ENCODE measurements at places on chromosomes 11 and 22.
A peak's percentile ranks its signal among the peaks of the same experiment; 100 is the strongest.

DNA sequence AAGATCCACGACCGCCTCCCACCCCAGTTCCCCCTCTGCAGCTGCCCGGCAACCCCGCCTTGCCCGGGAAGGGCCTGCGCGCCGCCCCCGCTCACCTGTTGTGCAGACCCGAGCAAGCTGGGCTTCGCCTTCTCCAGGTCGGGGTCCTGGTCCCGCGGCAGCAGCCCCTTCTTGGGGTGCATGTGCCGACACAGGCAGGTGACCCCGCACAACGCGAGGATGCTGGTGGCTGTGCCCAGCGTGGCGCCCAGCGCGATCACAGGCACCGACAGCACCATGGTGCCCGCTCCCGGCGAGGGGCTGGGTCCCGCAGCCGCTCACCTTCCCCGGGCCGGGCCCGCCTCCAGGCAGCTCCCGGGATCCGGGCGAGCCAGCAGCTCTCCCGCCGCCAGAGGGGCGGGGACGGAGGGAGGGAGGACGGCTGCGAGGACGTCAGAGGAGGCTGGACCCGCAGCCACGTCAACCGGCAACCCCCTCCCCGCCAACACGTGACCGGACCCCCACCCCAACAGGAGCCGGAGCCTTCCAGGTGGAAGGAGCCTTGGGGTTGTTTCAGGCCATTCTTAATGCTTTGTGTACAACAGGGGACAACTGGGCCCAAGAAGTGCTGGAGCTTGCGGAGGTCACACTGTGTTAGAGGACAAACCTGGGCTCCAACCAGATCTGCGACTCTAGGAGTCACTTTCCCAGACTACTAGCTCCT lies at the start of gene SYT13:
Gene SYT13 (minus strand): TSS at position 412 of the 703 bp plus-strand sequence. CDS start 134 bp downstream, at position 278.
- DNase-seq, result peak; percentile 79

GRCh38 chr11:102724904-102725500 lies at the start of gene MMP8:
Gene MMP8, minus strand, starts transcription at chr11:102724954. Its CDS starts 99 bp downstream, at chr11:102724855.
- DNase-seq, result no peak

DNA sequence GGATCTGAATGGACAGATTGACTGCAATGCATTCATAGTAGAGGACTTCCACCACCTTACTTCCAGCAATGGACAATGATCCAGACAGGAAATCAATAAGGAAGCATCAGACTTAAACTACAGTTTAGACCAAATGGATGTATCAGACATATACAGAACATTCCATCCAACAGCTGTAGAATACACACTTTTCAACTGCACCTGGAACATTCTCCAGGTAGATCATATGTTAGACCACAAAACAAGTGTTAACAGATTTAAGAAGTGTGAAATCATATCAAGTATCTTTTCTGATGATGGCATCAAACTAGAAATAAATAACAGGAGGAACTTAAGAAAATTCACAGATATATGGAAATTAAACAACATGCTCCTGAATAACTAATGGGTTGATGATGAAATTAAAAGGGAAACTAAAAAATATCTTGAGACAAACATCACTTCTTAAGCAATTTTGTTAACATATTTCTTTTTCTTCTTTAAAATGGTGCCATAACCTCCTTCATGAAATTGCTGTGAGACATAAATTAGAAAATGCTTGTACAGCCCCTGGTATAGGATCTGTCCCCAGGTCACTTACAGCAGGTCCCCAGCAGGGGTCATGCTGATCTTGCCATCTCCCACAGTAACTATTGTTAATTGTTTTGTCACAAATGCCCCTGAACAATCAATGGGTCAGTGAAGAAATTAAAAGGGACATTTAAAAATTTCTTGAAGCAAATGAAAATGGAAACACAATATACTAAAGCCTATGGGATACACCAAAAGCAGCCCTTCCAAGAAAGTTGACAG lies 100.0 kb upstream of the OR4B1 start:
- DNase-seq, result no peak

- DNase-seq, result no peak
These were observed 26.6 kb upstream of the L3MBTL2 start for GRCh38 chr22:41178425-41178975.

DNA sequence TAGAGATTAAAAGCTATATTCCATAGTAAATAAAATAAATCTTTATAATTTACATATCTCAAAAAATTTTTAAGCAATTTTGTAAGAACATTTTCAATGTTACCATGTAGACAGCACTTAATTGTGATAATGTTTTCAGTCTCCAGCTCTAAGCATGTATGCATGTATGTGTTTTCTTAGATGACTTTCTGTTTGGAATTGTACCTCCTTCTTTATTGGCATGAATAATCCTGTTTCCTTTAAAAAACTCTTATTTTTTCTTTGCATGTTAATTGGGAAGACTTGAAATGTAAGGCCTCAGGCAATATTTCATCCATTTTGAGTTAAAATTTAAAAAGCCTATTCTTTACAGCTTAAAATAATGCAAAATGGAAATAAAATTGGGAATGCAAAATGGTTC lies 2.0 kb upstream of the OR2AG1 start:
- no peak for DNase-seq

- no peak for DNase-seq
These were observed 6.4 kb upstream of the HTATIP2 start for GRCh38 chr11:20357150-20357549.

GRCh38 chr11:10291801-10292638 lies 2.0 kb downstream of the SBF2 start:
- DNase-seq, result no peak

GRCh38 chr11:66081505-66081904 lies 11.4 kb downstream of the PACS1 start:
- no peak for DNase-seq

- no peak for DNase-seq
These were observed 130.5 kb downstream of the FAM76B start for GRCh38 chr11:95659088-95659487.

DNA sequence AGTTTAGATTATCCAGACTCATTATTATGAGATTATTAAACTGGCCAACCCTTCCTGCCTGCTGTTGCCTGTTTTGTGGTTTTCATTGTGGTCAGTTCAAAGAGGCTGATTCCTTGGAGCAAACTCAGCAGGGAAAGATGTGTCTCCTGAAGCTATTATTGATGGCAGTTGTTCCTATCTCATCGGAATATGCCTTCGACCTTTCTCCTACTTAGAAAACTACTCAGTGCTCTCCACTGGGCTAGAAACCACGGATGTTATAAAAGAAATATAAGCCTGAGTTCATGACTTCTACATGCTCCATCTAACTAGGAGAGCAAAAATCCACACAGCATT lies 80.2 kb upstream of the NAV2 start:
- DNase-seq, result no peak

DNA sequence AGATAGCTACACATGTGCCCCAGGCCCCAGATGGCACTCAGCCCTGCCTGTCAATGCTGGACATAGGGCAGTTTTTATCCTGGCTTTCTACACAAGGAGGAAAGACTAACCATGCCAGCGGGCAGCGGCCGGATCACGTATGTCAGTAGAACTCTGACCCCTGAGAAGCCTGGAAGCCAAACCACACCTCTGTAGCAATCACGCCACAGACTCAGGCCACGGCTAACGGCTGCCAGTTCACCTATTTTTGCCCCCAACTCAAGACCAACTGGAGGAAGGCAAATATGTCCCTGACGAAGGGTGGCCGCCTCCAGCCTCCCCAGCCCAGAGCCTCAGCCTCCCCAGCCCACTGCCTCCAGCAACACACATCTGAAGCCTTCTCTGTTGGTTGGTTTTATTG lies 7.2 kb upstream of the CD81 start:
- no peak for DNase-seq

GRCh38 chr11:62054484-62055121 lies 69.2 kb upstream of the INCENP start:
- peak; percentile 54 for DNase-seq

DNA sequence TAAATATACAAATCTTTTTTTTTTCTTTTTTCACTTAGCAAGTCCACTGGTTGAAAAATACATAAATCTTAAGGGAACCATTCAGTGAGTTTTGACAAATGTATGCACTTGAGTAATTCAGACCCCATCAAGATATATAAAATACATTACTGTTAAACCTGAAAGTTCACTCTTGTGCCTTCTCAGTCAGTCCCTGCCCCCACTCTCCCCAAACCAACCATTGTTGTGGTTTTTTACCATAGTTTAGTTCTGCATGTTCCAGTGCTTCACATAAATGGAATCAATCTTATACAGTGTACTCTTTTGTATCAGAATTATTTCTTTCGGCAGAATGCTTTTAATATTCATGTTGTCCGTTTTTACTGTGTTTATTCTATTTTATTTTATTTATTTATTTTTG lies 26.1 kb downstream of the RNF214 start:
- DNase-seq, result no peak

DNA sequence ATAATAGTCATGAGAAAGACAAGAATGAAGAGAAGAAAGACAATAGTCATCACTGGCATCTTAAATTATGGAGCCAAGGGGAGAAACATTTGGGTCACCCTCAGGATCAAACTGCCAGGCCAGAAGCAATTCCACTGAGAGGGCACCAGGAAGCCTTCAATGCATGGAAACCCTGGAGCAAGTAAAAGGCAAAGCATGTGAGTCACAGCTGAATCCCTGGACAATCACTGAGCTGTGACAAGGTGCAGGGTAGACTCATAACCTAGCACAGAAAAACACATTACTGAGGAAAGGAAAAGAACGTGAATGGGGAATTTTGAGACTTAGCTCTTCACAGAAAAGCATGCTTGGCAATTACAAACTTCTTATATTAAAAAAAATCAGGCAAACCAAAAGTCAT lies 1.6 kb downstream of the KCNJ1 start:
- DNase-seq, result no peak

DNA sequence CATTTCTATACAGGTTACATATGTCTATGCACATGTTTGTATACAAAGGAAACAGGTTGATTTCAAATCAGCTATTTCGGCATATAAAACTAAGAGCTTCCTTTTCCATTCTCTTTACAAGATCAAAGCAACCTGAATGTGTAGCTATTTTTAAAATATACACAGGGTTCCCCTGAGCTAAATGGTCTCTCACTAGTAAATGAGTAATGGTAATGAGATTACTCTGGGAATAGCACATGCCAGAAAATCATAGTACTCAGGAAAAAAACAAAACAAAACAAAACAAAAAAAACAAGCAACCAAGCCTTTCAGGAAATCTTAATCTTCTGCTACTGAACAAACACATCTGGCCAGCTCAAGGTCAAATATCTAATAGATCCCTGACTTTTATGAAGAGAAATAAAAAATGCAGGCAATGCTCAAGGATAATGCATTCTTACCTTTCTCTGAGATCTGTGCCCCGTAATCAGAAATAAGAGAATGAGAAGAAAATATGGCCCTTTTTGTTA lies 156.6 kb upstream of the POU2AF2 start:
- DNase-seq, result no peak

DNA sequence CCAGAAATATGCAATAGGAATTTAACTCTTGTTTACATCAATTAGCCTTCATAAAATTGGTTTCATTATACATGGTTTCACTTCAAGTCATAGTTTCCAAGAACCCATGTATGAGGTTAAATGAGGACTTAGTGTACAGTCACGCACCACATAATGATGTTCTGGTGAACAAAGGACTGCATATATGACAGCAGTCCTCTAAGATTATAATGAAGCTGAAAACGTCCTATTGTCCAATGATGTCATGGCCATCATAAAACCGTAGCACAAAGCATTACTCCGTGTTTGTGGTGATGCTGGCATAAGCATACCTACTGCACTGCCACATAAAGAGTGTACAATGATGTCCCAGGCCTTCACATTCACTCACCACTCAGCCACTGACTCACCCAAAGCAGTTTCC lies 31.1 kb downstream of the SMCO4 start:
- no peak for DNase-seq

DNA sequence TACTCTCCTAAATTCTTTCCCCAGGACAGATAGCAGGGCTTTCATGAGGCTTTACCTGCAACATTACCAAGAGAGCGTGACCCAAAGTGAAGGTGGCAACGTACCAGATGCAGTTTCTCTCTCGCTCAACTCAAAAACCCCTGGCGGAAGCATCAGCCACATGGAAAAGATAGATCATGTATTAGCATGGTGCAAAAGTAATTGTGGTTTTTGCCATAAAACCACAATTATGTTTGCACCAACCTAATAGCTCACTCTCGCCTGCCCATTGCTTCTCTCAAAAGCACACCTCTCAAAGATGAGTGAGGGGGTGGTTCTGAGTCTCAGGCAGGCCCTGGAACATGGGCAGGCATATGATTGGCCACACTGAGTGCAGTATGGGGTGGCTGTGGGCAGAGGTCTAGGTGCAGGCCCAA lies 7.0 kb downstream of the MS4A6A start:
- no peak for DNase-seq

- DNase-seq, result no peak
These were observed 11.7 kb downstream of the MAFF start for GRCh38 chr22:38213319-38213989.

DNA sequence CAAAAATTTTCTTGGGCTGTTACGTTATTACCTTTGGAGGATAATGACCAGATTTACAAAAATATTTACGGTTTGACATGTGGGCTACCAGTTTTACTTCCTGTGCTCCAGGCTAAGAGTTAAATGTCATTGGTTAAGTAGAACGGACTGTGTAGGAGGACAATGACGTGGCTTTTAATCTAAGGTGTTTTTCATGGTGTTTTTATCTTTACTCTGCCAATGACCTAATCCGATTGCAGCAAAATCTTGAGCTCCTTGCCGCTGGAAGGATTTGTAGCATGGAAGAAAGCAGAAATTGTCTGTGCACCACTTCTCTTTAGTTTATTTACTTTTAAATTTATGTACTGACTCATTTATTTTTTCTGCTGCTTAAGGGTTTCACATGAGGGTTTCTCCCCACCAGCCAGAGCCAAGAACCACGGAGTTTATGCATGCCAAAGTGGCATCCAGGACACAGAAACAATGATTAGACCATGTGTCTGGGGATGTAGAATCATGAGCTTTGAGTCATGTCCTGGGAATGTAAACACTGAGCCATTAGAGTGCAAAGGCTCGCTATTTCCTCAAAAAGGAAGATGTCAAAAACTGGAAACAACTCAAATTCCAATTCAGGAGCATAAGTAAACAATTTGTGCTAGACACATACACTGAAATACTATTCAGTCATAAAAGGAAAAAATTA lies 1.9 kb upstream of the CARD16 start:
- no peak for DNase-seq

DNA sequence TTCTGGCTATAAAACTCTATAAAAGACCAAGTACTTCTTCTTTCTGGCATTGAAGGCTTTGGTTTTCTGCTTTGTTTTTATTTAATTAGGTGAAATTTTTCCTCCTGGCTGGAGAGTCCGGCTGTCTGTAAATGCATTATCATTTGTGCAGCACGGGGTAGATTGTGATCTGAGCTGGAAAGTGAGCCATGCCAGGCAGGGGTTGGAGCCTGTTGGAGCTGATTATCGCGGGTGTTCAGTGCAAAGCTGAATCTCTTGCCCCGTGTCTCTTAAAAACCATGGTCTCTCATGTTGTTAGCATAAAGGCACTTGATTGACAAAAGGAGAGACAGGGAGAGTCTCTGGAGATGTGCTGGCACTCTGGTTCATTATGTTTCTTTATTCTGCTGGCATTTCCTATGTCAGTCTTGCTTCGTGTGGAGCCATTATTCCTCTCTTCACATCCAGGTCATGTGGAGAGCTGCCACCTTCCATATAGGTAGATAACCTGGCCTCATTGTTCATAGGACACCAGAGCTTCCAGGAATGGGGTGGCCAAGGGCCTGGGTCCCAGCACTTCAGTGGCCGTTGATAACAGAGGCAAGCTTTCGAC lies 75.2 kb downstream of the LDLRAD3 start:
- peak; percentile 84 for DNase-seq

- no peak for DNase-seq
These were observed 3.1 kb downstream of the PANX1 start for GRCh38 chr11:94131718-94132115.

- peak; percentile 41 for DNase-seq
These were observed 25.9 kb upstream of the ROBO3 start for GRCh38 chr11:124839128-124839971.

- DNase-seq, result no peak
These were observed 23.5 kb downstream of the FZD4 start for GRCh38 chr11:86931548-86932258.
